ENCODE measurements at places on chromosomes 7 and 10. TPM values are rescaled to one million over a fixed set of nuclear protein-coding genes. Genes with fewer than 3 reads are reported as not detected.

NUB1 gene
- total RNA-seq: 29.2 TPM

CALCR gene
- total RNA-seq: not detected

LIPF gene
- total RNA-seq: not detected

HGF gene
- 4.0 TPM for total RNA-seq

TMUB1 gene
- total RNA-seq: 12.1 TPM

MLXIPL gene
- total RNA-seq: not detected

DYNC1I1 gene
- 0.54 TPM for total RNA-seq

COBL gene
- total RNA-seq: not detected

TLL2 gene
- 0.09 TPM for total RNA-seq

VWC2 gene
- total RNA-seq: not detected

ZNF12 gene
- total RNA-seq: 16.1 TPM

TBATA gene
- not detected for total RNA-seq

POLR3A gene
- total RNA-seq: 22.4 TPM

HMX2 gene
- total RNA-seq: not detected

AMPH gene
- 0.09 TPM for total RNA-seq

TMEM72 gene
- not detected for total RNA-seq

KIF11 gene
- 24.6 TPM for total RNA-seq

NANOS1 gene
- total RNA-seq: 0.18 TPM

KCNIP2 gene
- total RNA-seq: 0.27 TPM

INMT gene
- 0.28 TPM for total RNA-seq

OR6V1 gene
- not detected for total RNA-seq

RAB19 gene
- 0.27 TPM for total RNA-seq

CDC14C gene
- not detected for total RNA-seq

ANXA7 gene
- 72.2 TPM for total RNA-seq

PLEKHA8 gene
- total RNA-seq: 16.5 TPM

SPDYE6 gene
- not detected for total RNA-seq

ASL gene
- total RNA-seq: 56.9 TPM

CYP2E1 gene
- total RNA-seq: not detected

RNLS gene
- 1.5 TPM for total RNA-seq

GPRIN2 gene
- not detected for total RNA-seq

SCART1 gene
- 1.3 TPM for total RNA-seq

ZNF727 gene
- total RNA-seq: 0.09 TPM

SGMS1 gene
- total RNA-seq: 39.2 TPM

ABCF2 gene
- total RNA-seq: 72.9 TPM

SPDYE5 gene
- total RNA-seq: not detected

SPDYE2B gene
- total RNA-seq: not detected

PTF1A gene
- not detected for total RNA-seq

PALD1 gene
- total RNA-seq: 25.0 TPM

TRIP6 gene
- total RNA-seq: 64.1 TPM

C10orf90 gene
- total RNA-seq: not detected

SYT15B gene
- total RNA-seq: not detected

PIK3AP1 gene
- under 0.01 TPM for total RNA-seq

DNAH11 gene
- total RNA-seq: 0.63 TPM

CAV1 gene
- total RNA-seq: 1,559 TPM
